Activated naive CD8-positive, alpha-beta T cell treated with anti-CD3 and anti-CD28 coated beads for 36 hours (primary cell): ENCODE measurements at places on chromosomes 6 and 20. TPM values are rescaled to one million over a fixed set of nuclear protein-coding genes. Genes with fewer than 3 reads are reported as not detected.

DNA sequence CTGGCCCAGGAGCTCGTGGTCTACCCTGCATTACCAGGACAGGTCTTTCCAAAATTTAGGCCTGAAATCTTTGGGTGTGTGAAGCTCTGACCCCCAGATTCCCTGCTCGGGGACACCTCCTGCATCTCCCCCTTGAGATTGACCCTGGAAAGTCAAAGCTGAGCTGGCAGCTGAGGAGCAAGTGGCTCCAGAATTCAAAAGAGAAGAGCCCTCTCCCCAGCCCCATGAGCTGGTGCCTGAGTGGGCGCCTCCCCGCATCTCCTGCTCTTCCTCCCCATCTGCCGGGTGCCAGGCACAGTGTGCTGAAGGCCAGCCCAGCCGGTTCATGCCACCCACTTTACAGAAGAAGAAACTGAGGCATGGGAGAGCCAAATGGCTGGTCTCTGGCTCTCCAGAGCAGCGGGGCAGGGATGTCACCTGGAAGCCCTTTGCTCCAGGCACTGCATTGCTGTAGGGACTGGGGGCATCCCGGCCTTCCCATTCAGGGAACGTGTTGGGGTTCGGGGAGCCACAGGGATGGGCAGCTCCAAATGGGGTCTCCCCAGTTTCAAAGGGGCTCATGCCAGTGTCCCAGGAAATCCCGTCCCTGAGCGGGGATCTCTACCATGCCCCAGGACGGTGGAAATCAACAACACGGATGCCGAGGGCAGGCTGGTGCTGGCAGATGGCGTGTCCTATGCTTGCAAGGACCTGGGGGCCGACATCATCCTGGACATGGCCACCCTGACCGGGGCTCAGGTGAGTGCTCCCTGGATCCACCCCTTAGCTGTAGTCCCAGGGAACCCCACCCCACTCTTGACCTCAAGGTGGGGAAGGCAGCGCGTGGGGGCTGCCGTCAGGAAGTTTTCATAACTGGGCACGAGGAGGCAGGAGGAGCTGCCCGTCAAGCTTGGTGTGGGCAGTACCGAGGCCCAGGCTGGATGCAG lies 20.5 kb downstream of the NPEPL1 start:
- H3K36me3 ChIP-seq = no peaks in the 10 kb centered on the region
- H3K4me1 ChIP-seq = no peaks in the 10 kb centered on the region
- H3K27me3 ChIP-seq = no peaks in the 10 kb centered on the region
- DNase-seq = no peak
- H3K27ac ChIP-seq = no peak overlapping the region

DNA sequence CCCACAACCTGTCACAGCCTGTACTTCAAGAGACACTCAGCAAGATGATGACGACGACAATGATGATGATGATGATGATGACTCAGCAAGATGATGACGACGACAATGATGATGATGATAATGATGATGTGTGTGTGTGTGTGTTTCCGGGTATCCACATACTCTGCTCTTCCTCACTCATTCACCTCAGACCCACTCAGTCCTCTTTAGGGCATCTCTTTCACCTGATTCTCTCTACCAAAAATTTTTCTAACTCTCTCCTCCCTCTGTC lies 1.2 kb upstream of the EIF6 start:
- no peaks in the 10 kb centered on the region for H3K27me3 ChIP-seq
- peak overlapping the region; percentile 89 for H3K4me3 ChIP-seq
- peak overlapping the region; percentile 57 for H3K27ac ChIP-seq

DNA sequence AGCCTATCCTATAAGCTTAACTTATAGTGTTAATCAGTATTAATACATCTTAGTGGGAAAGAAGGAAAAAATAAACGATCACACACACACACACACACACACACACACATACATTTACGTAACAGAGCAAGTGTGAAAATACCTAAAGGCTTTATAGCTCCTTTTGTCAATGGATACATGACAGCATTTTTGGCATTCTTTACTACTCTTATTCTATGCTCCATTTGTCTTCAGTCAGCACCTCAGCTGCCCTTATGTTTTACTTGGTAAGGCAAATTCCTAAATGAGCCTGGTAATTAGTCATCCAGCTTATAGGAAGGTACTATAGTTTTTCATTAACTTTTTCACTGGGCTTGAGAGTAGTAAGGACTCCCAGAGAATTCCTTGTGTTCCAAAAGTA lies 25.1 kb upstream of the SLC17A3 start:
- peaks cover 12% of the 10 kb centered on the region for H3K27me3 ChIP-seq
- peaks cover 7% of the 10 kb centered on the region for H3K4me1 ChIP-seq
- H3K36me3 ChIP-seq = no peaks in the 10 kb centered on the region
- no peak overlapping the region for H3K27ac ChIP-seq

- H3K27ac ChIP-seq = no peak overlapping the region
- peak; percentile 40 for DNase-seq
- H3K4me3 ChIP-seq = peak overlapping the region; percentile 69
- H3K27me3 ChIP-seq = peaks cover 75% of the 10 kb centered on the region
Measured at GRCh38 chr6:34145161-34146020, 496 bp downstream of the GRM4 start.

DNA sequence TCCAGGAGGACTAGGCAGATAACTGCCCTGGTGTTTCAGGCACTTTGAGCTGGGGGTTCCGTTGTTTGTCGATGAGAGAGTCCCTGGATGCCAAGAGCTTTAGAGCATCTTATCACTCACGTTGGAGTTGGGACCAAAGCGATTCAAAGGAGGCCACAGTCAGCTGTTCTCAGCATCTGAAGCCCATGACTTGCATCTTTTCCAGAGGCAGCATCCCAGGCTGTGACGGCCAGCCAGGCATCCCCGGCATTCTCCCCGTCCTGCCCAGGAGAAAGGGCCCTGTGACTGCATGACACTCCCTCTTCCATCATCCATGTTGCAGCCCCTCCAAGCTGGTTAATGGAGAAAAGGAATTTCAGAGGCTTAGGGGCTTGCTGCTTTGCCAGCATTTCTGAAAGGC lies 520.3 kb downstream of the CDH26 start:
- no peaks in the 10 kb centered on the region for H3K4me1 ChIP-seq
- no peaks in the 10 kb centered on the region for H3K36me3 ChIP-seq
- no peak for DNase-seq
- H3K27ac ChIP-seq = no peak overlapping the region
- H3K27me3 ChIP-seq = no peaks in the 10 kb centered on the region
- no peak overlapping the region for H3K4me3 ChIP-seq

DNA sequence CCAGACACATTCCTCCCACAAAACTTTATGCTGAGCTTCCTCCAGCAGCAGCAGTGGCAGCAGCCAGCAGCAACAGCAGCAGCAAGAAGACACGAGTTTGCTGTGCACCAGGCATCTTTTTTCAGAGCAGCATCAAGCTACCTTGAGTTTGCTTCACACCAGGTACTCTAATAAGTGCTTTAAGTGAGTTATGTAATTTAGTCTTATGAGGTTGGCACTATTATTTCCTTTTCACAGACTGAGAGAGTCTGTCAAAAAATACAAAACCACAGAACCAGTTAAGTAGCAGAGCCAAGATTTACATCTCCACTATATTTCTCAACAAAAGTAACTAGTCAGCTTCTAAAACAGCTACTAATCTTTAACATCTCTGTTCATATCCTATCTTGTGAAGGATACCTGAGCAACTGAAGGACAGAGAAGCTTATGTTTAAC lies 23.7 kb downstream of the RANBP9 start:
- peaks cover 57% of the 10 kb centered on the region for H3K4me1 ChIP-seq
- H3K4me3 ChIP-seq = no peak overlapping the region
- peak overlapping the region; percentile 71 for H3K27ac ChIP-seq
- DNase-seq = no peak
- H3K27me3 ChIP-seq = no peaks in the 10 kb centered on the region

DNA sequence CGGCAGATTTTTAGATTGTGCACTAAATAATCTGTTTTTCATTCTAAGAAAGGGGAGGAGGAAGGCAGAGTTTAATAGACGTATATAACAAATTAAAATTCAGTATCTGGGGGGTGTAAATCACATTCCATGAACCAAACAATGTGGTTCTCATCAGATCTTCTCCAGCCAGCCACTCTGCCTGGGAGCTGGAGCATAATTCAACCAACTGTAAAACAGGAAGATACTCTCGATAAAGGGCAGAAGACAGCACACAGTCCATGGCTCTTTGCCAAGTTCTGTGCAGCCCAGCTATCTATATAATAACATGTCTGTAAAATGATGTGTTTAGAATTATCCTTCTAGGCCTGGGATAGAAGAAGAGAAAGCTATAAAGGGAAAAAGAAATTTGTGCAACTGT lies 289.9 kb upstream of the ZFP64 start:
- H3K27me3 ChIP-seq = no peaks in the 10 kb centered on the region
- H3K4me3 ChIP-seq = no peak overlapping the region
- H3K27ac ChIP-seq = no peak overlapping the region
- H3K36me3 ChIP-seq = no peaks in the 10 kb centered on the region

GRCh38 chr6:134819863-134820800 lies 129.8 kb downstream of the ALDH8A1 start:
- no peak overlapping the region for H3K27ac ChIP-seq
- H3K36me3 ChIP-seq = no peaks in the 10 kb centered on the region
- H3K4me3 ChIP-seq = no peak overlapping the region
- DNase-seq = no peak

- no peak for DNase-seq
- no peak overlapping the region for H3K4me3 ChIP-seq
- H3K36me3 ChIP-seq = no peaks in the 10 kb centered on the region
- H3K27me3 ChIP-seq = peaks cover 17% of the 10 kb centered on the region
- H3K4me1 ChIP-seq = no peaks in the 10 kb centered on the region
Measured at GRCh38 chr6:39773782-39774181, 18.4 kb upstream of the DAAM2 start.

DNA sequence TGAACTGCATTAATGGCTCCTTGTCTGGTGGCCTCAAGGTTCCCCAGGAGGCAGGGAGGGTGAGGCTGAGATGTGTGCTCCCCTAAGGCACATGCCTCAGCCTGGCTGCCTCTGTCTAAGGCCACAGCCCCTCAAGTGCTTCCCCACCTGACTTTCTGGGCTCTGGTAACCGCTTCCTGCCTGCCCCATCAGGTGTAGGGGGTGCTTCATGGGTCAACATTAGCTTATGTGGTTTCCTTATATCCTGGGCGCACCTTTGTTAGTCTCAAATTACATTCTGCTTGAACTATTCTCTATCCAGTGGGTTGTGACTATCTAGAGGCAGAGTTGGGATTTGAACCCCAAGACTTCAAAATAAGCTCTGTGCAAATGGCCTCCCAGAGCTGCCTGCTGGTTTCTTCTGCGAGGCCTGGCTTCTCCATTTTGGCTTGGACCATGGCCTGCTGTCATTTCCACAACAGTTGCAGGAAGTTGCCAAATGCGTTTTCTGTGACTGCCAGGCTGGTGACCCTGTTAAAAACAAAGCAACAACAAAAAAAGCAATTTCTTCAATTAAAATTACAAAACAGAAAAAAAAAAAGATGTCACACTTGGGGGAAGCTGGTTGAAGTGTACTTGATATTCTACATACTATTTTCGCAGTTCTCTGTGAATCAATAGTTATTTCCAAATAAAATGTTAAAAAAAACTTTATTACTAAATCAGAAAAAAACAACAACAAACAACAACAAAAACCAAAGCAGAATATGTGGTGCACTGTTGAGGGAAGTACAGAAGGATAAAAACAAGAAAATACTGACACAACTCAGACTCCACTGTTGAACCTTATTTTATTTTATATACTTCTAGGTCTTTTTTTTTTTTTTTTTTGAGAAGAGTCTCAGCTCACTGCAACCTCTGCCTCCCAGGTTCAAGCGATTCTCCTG lies 20.0 kb upstream of the ZNFX1 start:
- H3K27ac ChIP-seq = peak overlapping the region; percentile 71
- H3K36me3 ChIP-seq = peaks cover 31% of the 10 kb centered on the region
- DNase-seq = no peak
- peaks cover 10% of the 10 kb centered on the region for H3K4me1 ChIP-seq

DNA sequence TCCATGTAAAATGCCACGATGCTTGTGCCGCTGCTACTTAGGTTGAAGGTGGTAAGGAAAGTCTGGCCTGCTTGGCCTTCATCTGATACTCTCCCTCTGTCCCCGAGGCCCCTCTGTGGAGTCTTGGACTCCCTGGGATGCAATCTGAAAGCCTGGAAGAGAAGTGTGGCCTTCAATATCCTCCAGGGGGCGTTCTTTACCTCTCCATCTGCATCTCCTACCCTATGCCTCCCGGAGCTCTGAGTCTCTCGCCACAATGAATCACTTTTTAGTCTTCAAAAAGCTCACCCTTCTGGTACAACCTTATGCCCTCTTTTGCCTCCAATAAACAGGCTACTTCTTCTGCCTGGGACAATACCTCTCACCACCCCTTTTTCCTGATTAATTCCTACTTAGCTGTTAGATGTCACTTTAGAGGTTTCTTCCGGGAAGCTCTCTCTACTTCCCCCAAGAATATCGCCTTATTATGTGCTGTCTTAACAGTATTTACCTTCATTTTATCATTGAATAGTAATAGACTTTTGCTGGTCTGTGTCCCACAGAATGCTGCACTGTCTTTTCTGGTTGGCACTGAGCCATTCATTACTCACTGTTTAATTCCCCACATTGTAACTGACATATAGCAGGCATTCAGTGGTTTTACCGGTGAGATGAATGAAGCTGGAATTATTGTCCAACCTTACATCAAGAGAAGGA lies 13.9 kb upstream of the ATG5 start:
- no peaks in the 10 kb centered on the region for H3K36me3 ChIP-seq
- H3K4me3 ChIP-seq = peak overlapping the region; percentile 13
- DNase-seq = peak; percentile 35
- peaks cover 13% of the 10 kb centered on the region for H3K27me3 ChIP-seq

GRCh38 chr6:111846492-111847409 lies 26.5 kb downstream of the FYN start:
- H3K36me3 ChIP-seq = peaks cover 53% of the 10 kb centered on the region
- peaks cover 28% of the 10 kb centered on the region for H3K4me1 ChIP-seq
- DNase-seq = peak; percentile 43
- H3K4me3 ChIP-seq = peak overlapping the region; percentile 57
- H3K27me3 ChIP-seq = no peaks in the 10 kb centered on the region
- H3K27ac ChIP-seq = peak overlapping the region; percentile 85

DNA sequence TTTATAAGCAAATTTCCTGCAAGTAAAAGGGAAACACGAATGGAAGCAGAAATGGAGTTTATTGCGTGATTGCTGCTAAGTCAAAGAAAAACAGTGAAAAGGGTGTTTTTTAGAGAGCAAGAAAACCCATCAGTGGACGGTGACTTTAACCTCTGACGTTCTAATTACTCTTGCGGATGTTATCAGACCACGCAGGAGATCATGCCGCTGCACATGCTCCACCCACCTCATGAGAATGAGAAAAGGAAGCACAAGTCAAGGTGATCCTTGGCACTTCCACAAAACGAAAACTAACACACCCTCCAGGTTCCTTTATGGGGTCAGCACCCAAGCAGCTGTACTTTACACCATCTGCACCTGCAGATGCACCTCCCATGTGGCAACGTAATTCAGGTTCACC lies 45.0 kb downstream of the LYRM4 start:
- H3K4me3 ChIP-seq = no peak overlapping the region
- peaks cover 5% of the 10 kb centered on the region for H3K4me1 ChIP-seq
- H3K27me3 ChIP-seq = no peaks in the 10 kb centered on the region
- peaks cover 13% of the 10 kb centered on the region for H3K36me3 ChIP-seq
- DNase-seq = no peak

- peak overlapping the region; percentile 2 for H3K27ac ChIP-seq
- H3K4me1 ChIP-seq = no peaks in the 10 kb centered on the region
- DNase-seq = no peak
- peaks cover 21% of the 10 kb centered on the region for H3K36me3 ChIP-seq
- no peak overlapping the region for H3K4me3 ChIP-seq
Measured at GRCh38 chr6:15511248-15512125, 151.3 kb downstream of the DTNBP1 start.

GRCh38 chr6:11260249-11261038 lies 28.0 kb upstream of the NEDD9 start:
- peaks cover 39% of the 10 kb centered on the region for H3K36me3 ChIP-seq
- H3K27ac ChIP-seq = no peak overlapping the region
- peaks cover 47% of the 10 kb centered on the region for H3K4me1 ChIP-seq
- H3K27me3 ChIP-seq = no peaks in the 10 kb centered on the region
- H3K4me3 ChIP-seq = no peak overlapping the region
- DNase-seq = no peak

The COL21A1 gene
- total RNA-seq = not detected

The GPR6 gene
- total RNA-seq = not detected

The GSS gene
- total RNA-seq = 48.0 TPM

The CLVS2 gene
- not detected for total RNA-seq

The RIMS1 gene
- not detected for total RNA-seq
